Endodermal cell (in vitro differentiated cells): ENCODE measurements at places on chromosomes 6 and 20.

- peaks cover 5% of the 10 kb centered on the region for H3K4me1 ChIP-seq
- no peaks in the 10 kb centered on the region for H3K36me3 ChIP-seq
- DNase-seq = no peak
- H3K27me3 ChIP-seq = no peaks in the 10 kb centered on the region
- H3K27ac ChIP-seq = no peak overlapping the region
- H3K4me3 ChIP-seq = no peak overlapping the region
Observed at GRCh38 chr6:111230351-111231089, 143.2 kb downstream of the SLC16A10 start.

DNA sequence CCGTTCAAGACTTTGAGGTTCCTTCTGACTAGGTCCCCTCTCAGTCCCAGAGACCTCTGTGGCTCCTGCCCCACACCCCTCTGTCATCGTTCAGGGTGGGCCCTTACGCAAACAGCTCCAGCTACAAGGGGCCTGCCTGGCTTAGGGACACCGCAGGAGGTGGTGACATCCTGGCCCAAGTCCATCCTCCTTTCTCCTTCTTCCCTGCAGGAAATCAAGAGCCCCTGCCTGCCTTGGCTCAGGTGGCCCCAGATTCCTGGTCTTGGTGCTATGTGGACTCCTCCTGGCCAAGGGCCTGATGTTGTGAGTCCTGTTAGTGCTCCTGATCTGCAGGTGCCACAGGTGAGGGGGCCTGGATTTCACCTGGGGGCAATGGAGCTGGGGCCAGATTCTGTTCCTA is 8.1 kb downstream of the TREML4 start:
- H3K27ac ChIP-seq = no peak overlapping the region
- no peak for DNase-seq
- no peak overlapping the region for H3K4me3 ChIP-seq
- peaks cover 25% of the 10 kb centered on the region for H3K27me3 ChIP-seq
- no peaks in the 10 kb centered on the region for H3K36me3 ChIP-seq

DNA sequence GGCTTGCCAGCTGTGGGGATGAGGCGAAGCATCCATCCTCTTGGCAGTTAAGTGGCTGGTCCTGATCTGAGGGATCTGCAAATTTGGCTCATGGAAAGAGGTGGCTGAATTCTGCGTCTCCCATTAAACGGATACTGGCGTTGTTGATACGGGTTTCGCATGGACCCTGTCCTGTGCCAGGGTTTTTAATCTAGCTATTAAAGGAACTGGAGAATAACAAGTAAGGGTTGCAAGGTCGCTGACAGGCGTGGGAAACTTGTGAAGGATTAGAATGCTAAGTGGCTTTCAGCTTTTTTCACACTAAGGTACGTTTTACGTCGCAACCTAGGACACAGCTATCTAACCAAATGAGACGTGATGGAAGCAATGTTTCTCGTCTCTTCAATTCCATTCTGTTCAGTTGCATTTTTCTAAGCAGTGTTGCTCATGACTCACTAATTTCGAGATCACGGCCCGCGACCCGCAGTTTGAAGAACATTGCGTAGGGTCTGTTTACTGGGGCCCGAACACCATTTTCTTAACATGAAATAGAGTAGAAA is 852 bp downstream of the GMNN start:
- peaks cover 20% of the 10 kb centered on the region for H3K36me3 ChIP-seq
- peak overlapping the region; percentile 92 for H3K4me3 ChIP-seq
- H3K4me1 ChIP-seq = no peaks in the 10 kb centered on the region
- H3K27me3 ChIP-seq = no peaks in the 10 kb centered on the region
- H3K27ac ChIP-seq = no peak overlapping the region
- DNase-seq = no peak

DNA sequence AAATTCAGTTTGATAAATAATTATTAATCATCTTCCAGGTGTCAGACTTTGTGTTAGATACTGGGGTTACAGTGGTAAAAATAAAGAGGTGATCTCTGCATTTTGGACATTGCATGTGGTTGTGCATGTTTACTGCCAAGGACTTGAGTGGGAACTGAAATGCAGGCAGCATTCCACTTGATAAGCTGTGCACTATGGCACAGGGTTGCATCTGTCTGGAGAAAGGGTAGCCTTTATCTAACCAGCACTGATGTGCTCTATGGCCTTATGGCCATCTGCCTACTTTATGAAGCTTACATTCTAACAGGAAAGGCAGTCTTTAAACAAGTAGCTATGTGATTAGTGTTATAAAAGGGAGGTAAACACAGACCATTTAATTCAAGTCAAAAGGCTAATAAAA is 53.0 kb upstream of the MLIP start:
- H3K36me3 ChIP-seq = no peaks in the 10 kb centered on the region
- no peak for DNase-seq
- H3K27ac ChIP-seq = no peak overlapping the region
- H3K4me3 ChIP-seq = no peak overlapping the region

DNA sequence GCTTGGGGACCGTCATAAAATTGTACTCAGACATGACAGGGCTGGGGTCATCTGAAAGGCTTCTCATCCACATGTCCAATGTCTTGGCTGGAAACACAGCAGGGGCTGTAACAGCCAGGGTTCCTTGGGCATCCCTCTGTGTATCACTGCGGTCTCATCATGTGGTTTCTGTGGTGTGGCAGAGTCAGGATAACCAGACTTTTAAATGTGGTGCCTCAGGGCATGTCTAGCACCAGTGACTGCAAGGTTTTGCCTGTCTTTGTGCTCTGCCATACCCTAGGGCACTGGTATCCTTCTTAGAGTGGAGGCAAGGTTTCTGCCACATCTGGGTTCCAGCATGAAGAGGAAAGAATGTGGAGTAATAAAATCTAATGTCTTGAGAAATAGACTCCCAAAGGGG is 124.2 kb downstream of the PLEKHG1 start:
- H3K4me1 ChIP-seq = no peaks in the 10 kb centered on the region
- H3K27me3 ChIP-seq = no peaks in the 10 kb centered on the region
- no peak overlapping the region for H3K4me3 ChIP-seq
- no peak for DNase-seq

DNA sequence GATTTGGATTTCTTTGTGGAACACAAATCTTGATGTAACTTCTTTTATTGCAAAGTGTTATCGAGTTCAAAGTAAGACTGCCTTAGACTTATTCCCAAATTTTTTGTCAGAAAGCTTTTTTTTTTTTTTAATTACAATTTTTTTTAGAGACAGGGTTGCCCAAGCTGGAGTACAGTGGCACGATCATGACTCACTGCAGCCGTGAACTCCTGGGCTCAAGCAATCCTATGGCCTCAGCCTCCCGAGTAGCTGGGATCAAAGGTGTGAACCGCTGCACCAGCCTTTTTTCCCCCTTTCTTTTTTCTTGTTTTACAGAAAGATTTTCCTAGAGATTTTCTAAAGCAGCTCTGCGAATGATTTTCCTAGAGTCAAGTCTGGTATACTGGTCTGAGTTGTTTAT is 2.8 kb downstream of the RIOK1 start:
- no peaks in the 10 kb centered on the region for H3K27me3 ChIP-seq
- H3K36me3 ChIP-seq = peaks cover 41% of the 10 kb centered on the region
- H3K27ac ChIP-seq = no peak overlapping the region
- H3K4me1 ChIP-seq = no peaks in the 10 kb centered on the region
- H3K4me3 ChIP-seq = no peak overlapping the region
- DNase-seq = no peak

- no peak for DNase-seq
- no peaks in the 10 kb centered on the region for H3K27me3 ChIP-seq
- H3K4me3 ChIP-seq = no peak overlapping the region
- H3K27ac ChIP-seq = no peak overlapping the region
- no peaks in the 10 kb centered on the region for H3K4me1 ChIP-seq
- no peaks in the 10 kb centered on the region for H3K36me3 ChIP-seq
Observed at GRCh38 chr6:35668096-35668495, 20.6 kb downstream of the FKBP5 start.

DNA sequence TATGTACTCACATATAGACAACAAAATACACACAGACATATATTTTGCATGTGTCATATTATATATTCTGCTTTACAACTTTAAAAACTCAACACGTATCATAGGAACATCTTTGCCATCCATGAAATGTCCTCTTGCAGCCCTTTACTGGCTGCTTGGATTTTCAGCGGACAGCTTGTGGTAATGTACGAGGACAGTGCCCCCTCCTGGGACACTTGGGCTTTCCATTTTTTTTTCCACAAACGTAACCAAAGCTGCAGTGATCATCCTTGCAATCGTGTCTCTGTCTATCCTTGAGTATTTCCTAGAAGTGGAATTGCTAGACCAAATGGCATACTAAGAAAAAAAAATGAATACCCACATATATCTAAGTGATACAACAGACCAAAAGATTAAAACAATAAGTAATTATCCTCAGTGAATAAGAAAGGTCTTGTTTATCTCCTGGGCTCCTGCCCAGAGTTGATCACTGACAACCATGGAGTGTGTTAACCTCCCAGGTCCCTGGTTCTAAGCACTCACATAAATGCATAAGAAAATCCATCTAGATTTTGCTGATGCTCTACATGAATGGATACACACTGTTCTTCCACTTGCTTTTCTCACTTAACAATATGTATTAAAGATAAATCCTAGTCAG is 18.1 kb downstream of the BPI start:
- DNase-seq = peak; percentile 78
- no peak overlapping the region for H3K27ac ChIP-seq
- no peaks in the 10 kb centered on the region for H3K4me1 ChIP-seq
- no peaks in the 10 kb centered on the region for H3K36me3 ChIP-seq
- peaks cover 8% of the 10 kb centered on the region for H3K27me3 ChIP-seq
- H3K4me3 ChIP-seq = no peak overlapping the region

DNA sequence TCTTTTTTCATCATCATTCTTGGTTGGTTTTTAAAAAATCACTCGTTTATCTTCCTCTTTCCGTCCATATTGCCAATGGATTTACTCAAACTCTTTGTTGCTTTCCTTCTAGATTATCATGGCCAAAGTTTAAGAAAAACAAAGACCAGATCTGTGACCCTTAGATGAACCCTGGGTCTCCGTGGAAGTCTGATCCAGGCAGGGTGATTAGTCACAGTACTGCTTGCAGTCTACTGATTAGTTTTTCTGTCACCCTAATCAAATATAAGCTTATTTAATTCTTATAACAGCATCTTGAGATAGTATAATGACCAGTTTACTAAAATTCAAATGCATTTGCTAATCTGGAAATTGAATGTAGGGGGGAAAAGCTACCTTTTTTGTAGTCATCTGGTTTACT is 6.0 kb upstream of the SMIM28 start:
- no peak overlapping the region for H3K4me3 ChIP-seq
- DNase-seq = no peak
- no peaks in the 10 kb centered on the region for H3K36me3 ChIP-seq
- H3K4me1 ChIP-seq = peaks cover 11% of the 10 kb centered on the region
- H3K27me3 ChIP-seq = no peaks in the 10 kb centered on the region
